ENCODE measurements at places on chromosomes 3 and 15.

DNA sequence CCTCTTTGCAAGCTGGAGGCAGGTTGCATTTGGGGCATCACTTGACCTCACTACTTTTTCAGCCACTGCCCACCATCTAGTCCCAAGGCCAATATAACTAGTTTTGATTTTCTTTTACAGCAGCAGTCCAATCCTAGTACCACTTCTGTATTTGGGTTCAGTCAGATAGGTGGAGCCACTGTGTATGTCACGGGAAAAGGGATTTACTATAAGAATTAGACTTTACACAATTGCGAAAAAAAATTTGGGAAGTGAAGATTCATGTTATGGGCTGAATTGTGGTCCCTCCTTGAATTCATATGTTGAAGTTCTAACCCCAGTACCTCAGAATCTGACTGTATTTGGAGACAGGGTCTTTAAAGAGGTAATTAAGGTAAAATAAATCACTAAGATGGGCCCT lies 37.4 kb upstream of the NMNAT3 start:
- no peak for DNase-seq

GRCh38 chr3:112460519-112461195 lies 38.6 kb downstream of the BTLA start:
- no peak for DNase-seq

- no peak for DNase-seq
Measured at GRCh38 chr3:31064021-31064420, 169.6 kb upstream of the GADL1 start.

GRCh38 chr3:45199837-45200648 lies 26.0 kb downstream of the TMEM158 start:
- DNase-seq: no peak

DNA sequence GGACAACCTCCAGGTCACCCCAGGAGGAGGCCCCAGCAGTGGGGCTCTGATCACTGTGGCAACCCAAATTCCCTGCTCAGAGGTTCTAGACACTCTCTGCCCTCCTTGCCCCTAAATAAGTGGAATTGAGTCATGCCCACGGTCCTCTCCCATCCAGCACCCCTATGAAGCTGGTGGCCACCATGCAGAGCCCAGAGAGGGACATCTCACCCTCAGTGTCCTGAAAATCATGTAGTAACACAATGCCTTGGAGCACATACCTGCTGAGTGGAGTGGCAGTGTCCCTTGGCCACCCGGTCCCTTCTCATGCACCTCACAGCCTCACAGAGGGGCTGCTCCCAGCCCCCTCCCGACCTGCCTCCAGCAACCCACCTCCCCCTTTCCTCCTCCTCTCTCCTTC lies 114.3 kb upstream of the MEF2A start:
- DNase-seq: no peak

DNA sequence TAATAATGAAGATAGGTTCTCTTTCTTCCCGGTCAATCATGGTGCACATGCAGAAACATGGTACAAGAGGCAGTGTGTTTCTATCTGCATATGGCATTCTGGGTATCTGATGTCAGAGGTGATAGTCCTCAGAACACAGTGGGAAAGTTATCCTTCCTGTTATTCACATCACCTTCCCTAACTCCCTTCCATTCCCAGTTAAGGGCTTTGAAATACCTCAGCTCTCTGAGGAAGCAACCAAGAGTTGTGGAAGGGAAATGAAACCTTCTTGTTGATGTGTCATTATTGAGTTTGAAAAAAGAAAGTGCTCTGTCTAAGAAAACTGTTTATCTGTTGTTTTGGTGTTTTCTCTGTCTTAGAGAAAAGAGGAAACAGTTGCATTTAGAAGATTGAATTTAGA lies 21.9 kb upstream of the P2RY13 start:
- peak; percentile 78 for DNase-seq

GRCh38 chr3:107994181-107994580 lies 96.7 kb downstream of the CD47 start:
- no peak for DNase-seq

DNA sequence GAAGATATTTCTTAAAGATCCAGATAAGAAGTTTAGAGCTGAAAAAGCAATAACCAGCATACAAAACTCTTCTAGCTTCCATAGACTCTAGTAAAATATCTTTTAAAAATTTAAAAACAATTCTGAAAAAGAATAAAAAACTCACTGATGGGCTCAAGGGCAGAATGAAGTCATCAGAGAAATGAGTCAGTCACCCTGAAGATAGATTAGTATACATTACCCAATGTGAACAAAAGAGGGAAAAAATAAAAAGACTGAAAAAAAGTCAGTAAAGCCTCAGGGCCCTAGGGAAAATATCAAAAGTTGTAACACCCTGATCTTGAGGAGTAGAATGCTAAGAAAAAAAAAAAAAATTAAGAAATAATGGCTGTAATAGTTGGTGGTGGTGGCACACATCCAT lies 11.4 kb downstream of the DET1 start:
- DNase-seq: no peak
